ENCODE measurements at places on chromosomes 11 and 22.

- no peak for DNase-seq
Observed at GRCh38 chr22:29009148-29009547, 52.5 kb downstream of the C22orf31 start.

GRCh38 chr11:118914178-118914918 is 11.4 kb downstream of the BCL9L start:
- no peak for DNase-seq

DNA sequence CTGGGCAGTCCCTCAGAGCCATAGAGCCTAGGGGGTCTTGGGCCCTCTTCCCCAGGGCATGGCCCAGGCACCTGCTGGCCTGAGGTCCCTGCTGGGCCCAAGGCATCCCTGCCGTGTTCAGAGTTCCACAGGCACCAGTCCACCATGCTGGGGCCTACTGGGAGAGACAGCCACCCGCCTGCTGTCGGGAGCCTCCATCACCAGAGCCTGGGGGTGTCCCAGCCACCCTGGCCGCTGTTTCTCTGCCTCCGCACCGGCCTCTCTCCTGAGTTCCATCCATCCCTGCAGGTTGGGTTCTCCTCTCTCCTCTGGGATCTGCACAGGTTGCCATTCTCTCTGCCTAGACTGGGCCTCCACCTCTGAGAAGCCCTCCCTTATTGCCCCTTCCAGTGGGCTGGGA is 68.6 kb downstream of the KCNQ1 start:
- DNase-seq = no peak

- DNase-seq = no peak
Observed at GRCh38 chr22:33563220-33563964, 356.9 kb downstream of the LARGE1 start.

DNA sequence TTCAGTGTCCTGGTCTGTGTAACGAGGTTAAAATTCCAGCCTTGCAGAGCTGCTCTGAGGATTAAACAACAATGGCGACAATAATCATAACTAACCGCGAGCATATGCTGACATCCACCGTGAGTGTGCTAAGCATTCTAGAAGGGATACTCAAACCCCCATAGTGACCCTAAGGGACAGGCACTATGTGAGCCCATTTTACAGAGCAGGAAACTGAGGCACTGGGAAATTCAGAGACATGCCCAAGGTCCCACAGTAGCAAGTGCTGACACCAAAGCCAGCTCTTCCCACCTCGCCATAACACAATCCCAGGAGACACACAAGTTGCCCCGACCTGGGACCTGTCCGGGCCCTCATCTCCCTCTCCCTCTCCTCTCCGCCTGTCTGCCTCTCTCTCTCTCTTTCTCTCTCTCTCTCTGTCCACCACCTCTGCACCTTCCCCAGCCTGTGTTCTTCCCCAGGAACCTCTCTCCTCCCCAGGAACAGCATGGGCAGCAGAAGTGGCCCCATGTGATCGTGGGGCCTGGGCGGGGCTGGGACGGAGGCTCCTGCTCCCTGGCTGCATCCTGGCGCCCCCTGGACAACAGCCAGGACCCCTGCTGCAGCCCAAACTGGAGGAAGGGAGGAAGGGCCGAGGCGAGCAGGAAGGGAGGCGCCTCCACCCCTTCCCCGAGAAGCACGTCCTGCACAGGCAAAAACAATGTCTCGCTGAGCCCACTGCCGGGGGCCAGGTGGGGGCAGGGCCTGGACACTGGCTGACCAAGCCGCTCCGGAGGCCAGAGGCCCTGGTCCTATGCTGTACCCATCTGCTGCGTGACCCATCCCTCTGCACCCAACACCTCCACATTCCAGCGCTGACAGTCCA is 14.8 kb upstream of the MFNG start:
- DNase-seq = no peak

DNA sequence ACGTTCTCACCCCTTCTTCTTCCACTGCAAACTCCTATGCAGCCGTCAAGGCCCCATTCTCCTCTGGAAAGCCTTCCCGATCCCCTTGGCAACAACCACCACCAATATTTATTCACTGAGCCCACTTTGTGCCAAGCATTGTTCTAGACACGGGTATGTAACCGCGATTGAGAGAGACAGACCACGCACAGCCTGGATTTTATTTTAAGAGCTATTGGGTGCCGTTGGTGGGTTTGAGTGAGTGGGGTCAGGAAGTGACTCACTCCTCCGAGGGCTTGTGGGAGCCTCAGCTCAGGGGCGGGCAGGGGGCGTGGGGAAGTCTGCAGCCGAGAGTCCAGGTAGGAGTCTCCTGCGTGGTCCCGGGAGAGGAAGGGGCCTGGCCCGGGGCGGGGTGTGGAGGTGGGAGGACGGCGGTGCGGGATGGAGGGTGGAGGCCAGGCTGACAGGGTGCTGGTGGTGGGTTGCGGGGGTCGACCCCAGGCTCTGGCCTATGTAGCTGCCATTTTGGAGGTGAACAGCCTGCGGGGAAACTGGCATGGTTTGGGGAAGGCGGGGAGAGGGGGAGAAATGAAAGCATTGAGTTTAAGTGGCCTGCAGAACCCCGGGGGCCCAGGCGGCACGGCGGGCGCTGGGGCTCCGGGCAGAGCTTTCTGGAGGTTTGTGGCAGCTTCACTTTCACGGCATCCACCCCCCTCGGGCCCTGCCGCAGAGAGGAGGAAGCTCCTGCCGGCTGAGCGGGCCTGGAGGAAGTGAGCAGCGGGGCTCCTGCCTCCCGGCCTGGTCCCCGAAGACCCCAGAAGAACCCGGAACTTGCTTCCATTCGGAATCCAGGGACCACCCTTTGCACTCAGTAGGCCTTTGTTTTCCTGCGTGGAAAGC is 547 bp downstream of the PARVG start:
- DNase-seq = peak; percentile 44

DNA sequence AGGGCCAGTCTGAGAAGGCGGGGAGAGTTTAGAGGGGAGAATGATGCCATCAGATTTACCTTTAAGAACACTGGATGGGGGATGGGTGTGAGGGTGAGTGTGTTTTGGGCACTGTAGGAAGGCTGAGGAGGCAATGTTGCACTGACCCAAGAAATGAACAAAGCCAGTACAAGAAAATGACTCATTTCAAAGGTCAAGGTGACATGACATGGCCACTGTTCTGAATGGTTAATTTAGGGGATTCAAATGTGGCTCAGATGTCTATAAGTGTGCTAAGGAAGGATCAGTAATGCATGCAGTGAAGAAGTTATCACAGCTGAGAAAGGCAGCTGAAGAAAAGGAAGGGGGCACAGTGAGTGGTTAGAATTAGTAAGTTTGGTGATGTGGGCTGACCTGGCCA is 129.9 kb downstream of the PGR start:
- no peak for DNase-seq

DNA sequence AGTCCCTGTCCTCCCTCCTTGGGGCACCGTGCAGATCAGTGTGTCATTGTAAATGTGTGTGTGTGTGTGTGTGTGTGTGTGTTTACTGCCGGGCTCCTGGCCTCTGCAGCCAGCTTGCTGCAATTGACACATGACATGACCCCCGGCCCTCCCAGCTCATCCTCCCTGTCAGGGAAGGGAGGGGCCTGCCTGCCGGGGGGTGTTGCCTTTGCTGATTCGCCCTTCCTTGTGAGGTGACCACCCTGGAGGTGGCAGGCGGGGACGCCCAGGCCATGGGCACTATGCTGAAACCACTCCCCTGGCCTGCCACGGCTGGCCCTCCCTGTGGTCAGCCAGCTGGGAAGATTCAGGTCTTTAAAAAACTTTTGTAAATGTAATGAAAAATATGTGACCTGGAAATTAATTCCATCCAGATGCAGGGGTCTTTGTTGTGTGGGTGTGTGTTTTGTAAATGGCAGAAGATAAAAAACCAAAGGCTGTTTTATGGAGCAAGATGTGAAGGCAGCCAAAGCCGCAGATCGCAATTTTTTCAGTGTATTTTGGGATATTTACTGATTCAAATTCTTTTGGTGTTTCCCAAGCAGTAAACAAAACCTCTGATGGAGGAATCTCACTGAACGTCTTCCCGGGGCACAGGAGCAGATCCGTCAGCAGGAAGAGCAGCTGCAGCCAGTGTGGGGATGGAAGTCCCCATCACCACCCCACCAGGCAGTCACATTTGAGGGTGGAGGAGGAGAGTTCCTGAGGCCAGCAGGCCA is 23.2 kb downstream of the SHISAL1 start:
- no peak for DNase-seq

- DNase-seq = no peak
Observed at GRCh38 chr11:74322667-74323066, 11.2 kb upstream of the P4HA3 start.

- DNase-seq = no peak
Observed at GRCh38 chr11:101881586-101881985, 33.2 kb upstream of the CEP126 start.

DNA sequence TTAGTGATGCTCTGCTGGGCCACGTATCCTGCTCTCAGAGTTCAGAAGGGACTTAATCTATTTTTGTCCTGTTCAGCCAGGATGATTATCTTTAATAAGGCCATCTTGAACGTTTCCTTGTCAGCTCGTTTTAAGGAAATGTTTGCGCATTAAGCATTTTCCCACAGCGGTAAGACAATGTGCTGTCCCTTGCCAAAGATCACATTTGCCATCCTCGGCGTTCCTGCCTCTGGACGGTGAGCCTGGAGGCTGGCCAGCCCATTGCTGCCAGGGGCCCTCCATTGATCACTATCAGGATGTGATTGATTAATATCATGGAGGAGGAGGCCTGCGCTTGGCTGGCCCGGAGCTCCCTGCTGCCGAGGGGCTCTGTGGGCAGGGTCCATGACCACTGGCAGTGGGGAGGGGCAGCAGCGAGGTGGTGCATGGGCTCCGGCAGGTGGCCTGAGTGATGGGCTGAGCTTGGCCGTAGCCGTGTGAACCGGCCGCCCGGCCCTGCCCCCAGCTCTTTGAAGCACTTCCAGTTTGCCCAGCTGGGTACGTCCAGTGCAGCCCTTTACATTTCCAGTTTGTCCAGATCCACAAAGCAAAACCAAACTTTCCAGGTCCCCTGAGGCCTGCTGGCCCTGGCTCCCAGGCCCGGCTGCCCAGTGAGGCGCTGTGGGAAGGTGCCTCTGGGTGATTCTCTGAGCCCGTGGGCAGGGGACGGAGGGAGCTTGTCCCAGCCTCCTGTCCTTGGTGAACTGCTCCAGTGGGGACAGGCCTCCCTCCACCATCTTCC is 49.5 kb upstream of the SMIM38 start:
- DNase-seq = no peak

- no peak for DNase-seq
Observed at GRCh38 chr11:34680918-34681586, 60.2 kb downstream of the EHF start.

- no peak for DNase-seq
Observed at GRCh38 chr11:4839851-4840549, 9.0 kb downstream of the OR51S1 start.

DNA sequence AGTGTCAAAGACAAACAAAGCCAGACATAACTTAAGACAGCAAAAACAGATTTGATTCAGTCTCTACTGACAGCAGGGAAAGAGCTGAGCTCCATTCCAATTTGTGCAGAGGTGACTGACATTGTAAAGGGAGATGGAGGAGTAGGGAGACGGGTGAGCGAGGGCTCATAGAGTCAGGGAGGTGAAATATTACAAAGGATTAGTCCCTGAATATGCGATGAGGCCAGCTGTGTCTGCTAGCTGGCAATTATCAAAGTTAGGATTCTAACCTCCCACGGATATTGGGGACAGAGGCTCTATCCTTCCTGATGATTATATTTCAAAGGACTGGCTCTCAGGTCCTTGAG is 8.3 kb downstream of the PLAAT2 start:
- no peak for DNase-seq

GRCh38 chr22:36368359-36368983 is 19.3 kb downstream of the MYH9 start:
- DNase-seq = no peak

GRCh38 chr22:23754980-23755636 is 883 bp upstream of the VPREB3 start:
- DNase-seq = no peak

DNA sequence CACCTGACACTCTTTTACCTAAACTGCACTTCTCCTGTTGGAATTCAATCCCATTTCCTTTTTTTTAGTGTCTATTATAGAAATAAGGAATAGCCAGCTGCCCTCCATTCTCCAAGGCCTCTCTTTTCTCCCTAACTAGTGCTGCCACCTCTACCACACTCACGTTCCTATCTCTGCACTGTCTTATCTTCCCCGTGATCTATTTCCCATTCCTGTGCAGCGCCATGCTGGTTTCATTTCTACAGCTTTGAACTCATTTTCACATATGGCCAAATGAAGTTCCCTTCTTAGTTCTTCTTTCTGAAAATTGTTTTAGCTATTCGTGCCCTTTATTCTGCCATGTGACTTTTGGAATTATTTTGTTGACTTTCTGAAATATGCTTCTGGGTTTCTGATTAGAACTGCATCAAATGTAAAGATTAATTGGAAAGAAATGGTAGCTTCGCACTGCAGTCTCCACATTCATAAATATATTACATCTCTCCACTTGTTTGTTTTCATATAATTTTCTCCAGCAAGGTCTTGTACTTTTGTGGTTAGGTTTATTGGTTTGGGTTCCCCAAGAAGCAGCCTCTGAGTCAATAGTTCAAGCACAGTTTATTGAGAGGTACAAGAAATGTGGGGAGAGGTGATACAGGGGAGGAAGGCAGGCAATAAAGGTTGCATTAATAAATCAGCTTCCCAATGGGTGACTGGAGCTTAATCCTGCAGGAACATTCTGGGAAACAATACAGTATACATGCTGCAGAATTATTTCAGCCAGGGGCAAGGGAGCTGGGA is 43.7 kb upstream of the DRD2 start:
- DNase-seq = no peak

- DNase-seq = no peak
Observed at GRCh38 chr11:126307706-126308105, 3.8 kb downstream of the DCPS start.

DNA sequence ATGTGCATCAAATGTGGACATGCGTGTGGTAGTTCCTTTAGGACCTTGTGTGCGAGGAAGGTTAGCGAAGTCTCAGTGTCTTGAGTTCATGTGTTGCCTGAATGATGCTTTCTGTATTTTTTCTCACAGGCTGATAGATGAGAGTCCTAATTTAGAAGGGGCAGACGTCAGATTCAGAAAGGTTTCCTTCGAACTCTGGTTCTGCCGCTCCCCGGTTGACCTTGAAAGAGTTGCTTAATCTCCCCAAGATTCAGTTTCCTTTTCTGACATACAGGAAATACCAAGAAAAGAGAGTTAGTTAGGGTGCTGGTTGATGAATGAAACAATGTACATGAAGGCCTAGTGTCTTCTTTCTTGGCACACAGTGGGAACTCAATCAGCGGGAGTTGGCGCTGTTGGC is 35.9 kb upstream of the TTC12 start:
- no peak for DNase-seq

DNA sequence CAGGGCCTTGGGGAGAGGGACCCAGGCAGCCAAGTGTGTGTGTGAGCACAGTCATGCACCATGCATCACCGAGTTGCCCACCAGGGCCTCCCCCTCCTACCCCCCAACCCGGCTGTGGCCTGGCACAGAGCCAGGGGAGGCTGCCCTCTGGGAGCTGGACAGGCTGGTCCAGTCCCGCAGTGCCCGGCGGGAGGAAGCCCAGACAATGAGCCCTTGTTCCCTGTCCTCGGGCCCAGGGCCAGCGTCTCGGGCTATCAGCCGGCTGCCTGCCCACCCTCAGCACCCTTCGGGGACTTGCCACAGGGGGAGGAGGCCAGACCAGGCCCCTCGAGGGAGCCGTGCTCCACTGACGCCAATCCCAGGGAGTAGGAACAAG is 4.5 kb downstream of the LRRC75B start:
- DNase-seq = no peak
